ENCODE measurements at places on chromosomes 1 and 21. TPM values are rescaled to one million over a fixed set of nuclear protein-coding genes. Genes with fewer than 3 reads are reported as not detected.

RBM8A gene
- 141 TPM for total RNA-seq

PAPPA2 gene
- 0.46 TPM for total RNA-seq

AADACL4 gene
- total RNA-seq: not detected

ARHGAP30 gene
- not detected for total RNA-seq

LHX8 gene
- total RNA-seq: not detected

ADAM30 gene
- not detected for total RNA-seq

EDN2 gene
- not detected for total RNA-seq

HOOK1 gene
- total RNA-seq: not detected

MROH9 gene
- not detected for total RNA-seq

PLEKHA6 gene
- total RNA-seq: 1.5 TPM

CAPN9 gene
- not detected for total RNA-seq

ISG15 gene
- 80.3 TPM for total RNA-seq

PSRC1 gene
- total RNA-seq: 32.7 TPM

DNA sequence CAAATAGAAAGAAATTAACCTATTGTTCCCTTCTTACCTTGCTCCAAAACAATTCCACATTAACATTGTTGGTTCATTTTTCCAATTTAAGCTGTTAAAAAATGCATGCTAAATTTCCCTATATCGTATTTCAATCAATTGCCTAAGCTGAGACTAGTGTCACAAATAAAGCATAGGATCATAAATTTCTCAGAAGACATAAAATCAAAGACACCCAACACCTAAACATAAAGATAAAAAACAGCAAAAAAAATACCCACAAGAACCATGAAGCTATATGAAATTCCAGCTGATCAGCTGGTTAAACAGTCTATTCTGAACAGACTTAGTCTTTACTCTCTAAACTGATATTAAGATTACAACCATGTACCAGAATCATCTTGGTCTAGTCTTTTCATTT, 32.3 kb downstream of the ACBD6 start:
- no peak for DNase-seq

- no peak for DNase-seq
Measured at GRCh38 chr1:145707183-145707867, at the start of gene PDZK1. TSS of gene PDZK1 (minus strand) at chr1:145707368. CDS start at chr1:145688021, 19,347 bp downstream.

DNA sequence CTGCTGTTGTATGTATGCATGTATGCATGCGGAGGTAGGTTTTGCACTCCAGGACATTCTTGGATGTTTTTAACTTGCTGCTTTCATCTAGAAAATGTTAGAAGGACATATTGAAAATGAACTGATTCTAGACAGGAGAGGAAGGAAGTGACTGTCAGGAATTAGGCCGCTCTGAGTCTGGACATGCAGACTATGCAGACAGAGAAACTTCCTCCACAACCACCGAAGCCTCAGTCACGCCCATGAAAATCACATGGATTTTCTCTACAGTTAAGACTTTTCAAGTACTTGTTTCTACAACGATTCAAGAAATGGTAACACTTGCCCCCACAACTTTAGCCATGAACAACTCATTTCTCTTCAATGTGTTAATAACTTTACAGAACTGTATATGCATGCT, 211.1 kb downstream of the SMYD3 start:
- DNase-seq: no peak

DNA sequence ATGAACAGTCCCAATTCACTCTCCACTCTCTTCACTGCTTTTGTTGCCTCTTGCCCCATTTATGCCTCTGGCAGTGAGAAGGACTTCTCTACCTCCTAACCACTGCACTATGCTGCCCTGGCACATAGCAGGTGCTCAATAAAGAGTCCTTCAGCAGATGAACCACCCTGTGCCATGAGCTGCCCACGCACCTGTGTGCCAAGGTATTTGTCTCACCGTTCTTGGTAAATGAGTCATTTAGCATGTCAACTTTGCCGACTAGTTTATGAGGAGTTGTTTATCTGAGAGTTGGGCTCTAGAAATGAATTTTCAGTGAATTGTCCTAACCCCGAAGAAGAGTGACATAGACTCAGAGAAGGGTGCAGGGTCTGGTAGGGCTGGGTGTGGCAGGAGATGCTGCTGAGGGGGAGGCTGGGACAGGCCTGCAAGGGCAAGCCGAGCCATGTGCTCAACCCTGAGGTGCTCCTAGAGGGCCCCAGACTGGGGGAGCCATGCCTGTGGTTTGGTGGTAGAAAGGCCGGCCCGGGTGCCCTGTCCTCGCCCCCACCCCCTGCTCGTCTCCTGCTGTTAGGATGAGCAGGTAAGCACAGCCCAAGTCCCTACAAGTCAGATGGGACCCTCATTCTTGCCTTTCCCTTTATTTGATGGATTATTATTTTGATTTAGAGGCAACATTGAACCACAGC, 654.5 kb downstream of the MATN1 start:
- no peak for DNase-seq

DNA sequence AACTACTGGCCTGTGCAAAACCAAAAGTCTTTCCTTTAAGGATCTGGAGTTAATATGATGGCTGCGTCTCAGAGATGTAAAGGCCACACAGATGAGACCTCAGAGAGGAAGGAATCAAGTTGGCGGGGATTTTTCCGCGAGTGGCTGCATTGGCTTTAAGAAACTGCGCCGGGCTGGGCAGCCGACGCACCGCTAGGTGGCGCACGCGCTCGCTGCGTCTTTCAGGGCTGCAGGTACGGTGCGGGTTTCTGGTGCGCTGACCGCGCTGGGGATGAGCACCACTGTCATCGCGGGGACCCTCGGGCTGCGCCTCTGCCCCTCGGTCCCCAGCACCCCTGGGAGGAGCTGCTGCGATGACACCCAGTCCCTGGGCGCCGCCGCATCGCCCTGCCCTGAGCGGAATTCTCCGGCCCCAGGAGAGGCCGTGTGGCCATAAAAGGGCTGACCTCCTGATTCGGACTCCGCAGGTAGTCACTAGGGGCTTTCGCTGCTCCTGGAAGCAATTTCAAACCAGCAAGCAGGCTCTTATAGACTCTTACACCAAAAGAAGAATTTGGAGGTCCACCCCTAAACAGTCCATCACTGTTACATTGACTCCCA, 241.0 kb downstream of the KCNJ6 start:
- DNase-seq: no peak

GRCh38 chr1:221743416-221744208, 1.7 kb upstream of the DUSP10 start:
- no peak for DNase-seq

GRCh38 chr1:171494076-171494475, 8.7 kb downstream of the PRRC2C start:
- DNase-seq: no peak

GRCh38 chr1:70948396-70949017, 99.1 kb downstream of the PTGER3 start:
- no peak for DNase-seq

DNA sequence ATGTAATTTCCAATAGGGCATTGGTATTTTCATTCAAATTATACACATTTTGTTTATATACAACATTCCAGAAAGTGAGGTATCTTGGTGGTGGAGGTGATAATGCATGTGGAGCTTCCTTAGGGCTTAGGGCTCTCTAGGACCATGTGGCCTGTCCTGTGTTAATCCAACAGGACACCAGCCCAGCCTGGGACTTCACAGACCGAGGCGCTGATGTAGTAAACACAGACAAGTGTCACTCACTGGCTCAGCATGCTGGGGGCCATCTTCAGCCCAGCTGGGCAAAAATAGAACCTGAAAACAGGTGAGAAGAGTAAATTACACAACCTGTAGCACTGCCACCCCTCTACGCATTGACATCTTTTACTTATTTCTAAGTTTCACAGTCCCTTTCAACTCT, 66.7 kb downstream of the MAB21L3 start:
- DNase-seq: no peak

DNA sequence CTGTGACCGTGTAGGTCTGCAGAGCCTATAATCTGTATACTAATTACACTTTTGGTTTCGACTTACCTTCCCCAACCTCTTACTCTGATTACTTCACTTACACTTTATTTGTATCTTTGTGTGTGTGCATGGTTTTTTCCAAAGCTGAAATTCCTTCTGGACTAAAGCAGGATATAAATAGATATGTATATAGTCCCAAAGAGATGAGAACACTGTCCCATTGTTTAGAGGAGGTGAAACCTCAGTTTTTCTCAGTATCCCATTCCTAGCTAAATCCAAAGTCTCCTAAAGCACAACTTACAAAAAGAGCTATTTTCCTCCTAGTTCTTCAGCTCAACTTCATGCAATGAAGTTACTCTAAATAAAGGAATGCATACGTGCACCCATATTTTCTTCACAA, 442.2 kb downstream of the SMYD3 start:
- no peak for DNase-seq

GRCh38 chr1:83694449-83694848, 304.5 kb downstream of the TTLL7 start:
- DNase-seq: no peak

GRCh38 chr1:2053217-2053616, 3.0 kb downstream of the PRKCZ start:
- no peak for DNase-seq

GRCh38 chr1:10691740-10692125, 104.7 kb downstream of the CASZ1 start:
- DNase-seq: peak; percentile 13

DNA sequence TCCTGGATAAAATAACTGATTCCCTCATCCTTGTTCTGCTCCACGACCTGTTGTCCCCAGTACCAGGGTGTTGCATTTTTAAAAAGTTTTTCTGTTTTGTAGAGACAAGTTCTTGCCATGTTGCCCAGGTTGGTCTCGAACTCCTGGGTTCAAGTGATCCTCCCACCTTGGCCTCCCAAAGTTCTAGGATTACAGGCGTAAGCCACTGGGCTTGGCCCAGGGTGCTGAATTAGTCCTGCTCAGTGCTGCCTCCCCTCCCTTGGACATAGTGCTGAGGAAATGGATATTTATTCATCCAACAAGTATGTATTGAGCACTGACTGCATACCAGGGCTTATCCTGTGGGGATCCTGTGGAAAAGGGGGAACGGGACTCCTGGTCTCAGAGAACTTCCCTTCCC, 126.4 kb downstream of the PTPRU start:
- DNase-seq: no peak

GRCh38 chr1:28297826-28298225, 31.0 kb upstream of the MED18 start:
- no peak for DNase-seq

- peak; percentile 32 for DNase-seq
Measured at GRCh38 chr21:29334717-29335428, 36.2 kb downstream of the BACH1 start.

DNA sequence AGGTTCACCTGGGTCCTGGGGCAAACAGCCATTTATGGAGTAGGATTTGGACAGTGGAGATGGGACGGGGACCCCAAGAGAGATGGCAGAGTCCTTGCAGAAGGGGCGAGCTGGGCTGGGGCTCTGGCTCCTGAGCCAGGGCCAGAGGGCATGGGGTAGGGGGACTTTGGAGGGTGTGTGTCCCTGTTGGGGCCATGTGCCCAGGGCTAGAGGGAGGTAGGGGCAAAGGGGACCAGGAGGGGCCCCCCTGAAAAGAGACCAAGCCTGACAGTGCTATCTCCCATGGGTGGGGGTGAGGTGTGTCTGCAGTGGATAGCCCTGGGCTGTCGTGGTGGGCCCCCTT, 92.3 kb downstream of the TRIM11 start:
- DNase-seq: no peak

DNA sequence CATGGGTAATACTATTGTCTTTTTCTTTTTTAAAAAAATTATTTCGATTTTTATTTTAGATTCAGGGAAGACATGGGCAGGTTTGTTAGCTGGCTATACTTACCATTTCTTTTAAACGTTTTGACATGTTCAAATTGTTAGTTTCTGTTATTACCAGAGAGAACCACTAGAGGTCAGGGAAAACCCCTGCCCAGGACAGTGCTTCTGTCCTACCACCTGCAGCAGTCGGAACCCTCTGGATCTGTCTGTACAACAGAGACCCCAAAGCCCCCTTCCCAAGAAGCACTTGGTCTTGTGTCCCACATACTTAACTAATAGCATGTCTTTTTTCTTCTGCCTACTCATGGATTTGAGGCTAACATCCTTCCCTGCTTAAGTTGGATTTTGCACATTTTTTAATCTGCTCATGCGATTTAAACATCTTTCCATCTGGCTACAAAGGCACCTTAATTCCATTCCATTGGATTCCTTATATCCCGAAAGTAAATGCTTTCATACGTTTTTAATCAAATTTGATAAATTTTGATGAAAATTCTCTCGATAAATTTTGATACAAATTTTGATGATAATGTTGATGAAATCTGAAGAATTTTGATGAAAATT, 10.0 kb upstream of the C1orf115 start:
- peak; percentile 27 for DNase-seq

DNA sequence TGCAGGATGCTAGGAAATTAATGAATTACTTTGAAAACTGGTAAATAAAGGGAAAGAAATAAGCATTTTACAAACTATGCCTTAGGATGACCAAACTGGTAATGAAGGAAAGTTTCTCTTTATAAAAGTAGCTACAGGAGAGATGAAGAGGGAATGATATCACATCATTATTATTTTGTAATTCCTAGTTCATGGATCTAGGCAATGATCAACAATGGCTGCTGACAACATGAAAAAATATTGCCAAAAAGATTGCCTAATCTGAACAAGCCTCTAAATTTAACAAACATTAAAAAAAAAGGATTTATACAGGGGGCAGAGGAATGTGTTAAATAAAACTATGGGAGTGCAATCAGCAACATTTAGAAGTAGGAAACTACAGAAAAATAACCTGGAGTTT, 38.9 kb downstream of the NOS1AP start:
- DNase-seq: no peak

DNA sequence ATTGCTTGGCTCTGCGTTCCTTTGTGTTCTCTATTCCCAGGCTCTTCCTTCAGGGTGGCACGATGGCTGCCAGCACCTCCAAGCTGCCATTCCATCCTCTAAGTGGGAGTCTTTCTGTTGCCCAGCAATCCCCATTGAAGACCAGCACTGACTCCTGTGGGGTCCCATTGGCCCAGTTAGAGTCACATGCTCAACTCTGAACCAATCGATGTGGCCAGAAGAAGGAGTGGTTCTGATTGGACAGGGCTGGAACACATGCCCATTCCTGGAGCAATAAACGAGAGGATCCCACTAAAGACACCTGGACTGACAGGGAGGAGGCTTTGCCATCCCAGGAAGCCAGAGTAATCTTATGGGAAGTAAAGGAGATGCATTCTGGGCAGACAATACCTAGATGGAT, 97.2 kb upstream of the IGSF21 start:
- DNase-seq: no peak

DNA sequence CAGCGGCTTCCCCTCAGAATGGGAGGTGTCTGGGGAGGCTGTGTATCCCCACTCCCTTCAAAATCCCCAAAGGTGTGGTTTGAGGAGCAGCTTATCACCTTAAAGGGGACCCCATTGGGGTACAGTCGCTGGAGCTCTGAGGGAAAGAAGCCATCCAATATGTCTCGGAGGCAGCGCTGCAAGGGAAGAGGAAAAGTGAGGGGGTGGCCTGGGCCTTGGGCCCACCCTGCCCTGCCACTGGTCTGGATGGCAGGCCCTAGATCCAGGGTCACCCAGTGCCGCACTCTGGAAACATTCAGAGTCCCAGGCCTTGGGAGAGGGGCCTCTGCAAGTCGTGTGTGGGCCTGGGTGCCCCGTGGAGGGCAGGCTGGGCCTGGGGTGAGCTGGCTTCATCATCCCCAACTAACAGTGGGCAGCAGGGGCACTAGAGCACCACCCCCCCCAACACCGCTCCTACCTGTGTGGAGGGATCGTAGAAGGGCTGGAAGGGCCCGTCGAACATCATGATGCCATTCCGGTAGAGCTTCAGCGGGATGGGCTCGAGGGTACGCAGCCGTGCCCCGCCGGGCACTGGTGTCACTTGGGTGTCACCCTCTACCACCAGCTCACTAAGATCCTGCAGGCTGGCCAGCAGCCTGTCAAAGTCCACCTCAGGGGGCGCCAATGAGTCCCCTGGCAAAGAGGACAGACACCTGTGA, 5.6 kb downstream of the SH3BGRL3 start:
- no peak for DNase-seq
